ENCODE measurements at places on chromosomes 2 and 18. TPM values are rescaled to one million over a fixed set of nuclear protein-coding genes. Genes with fewer than 3 reads are reported as not detected.

DNA sequence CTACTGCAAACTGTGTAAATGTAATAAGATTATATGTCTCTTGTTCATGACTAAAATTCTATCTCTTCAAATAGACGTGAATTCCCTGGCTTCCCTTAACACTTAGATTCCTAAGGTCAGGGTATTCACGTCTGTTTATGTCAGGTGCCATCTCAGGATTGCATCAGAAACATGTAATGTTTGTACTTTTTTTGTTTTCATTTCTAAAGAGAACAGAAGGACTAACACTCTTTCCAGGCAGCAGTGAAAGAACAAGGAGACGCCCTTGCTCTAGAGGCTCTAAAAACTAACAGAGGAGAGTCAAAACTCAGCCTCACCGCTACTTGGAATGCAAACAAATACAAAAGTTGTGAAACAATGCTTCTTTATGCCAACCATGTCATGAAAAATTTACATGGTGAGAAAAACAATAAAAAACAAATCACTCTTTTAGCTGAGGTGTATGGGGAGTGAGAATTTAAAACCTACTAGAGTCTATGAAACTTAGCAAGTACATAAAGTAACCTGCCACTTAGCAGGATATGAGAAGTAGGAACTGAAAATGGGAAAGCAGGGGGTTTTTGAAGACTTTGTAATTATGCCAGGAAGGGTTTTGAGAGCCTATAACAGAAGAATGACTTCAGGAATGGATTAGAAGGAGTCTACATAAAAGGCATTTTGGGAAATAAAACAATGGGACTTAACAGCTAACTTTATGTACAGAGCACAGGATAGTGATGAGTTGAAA is 522.7 kb downstream of the THSD7B start:
- DNase-seq = no peak

GRCh38 chr2:7830616-7831015 is 851.2 kb upstream of the ID2 start:
- DNase-seq = no peak

- peak; percentile 80 for DNase-seq
These were observed 61.1 kb downstream of the MEIS1 start for GRCh38 chr2:66495788-66496640.

DNA sequence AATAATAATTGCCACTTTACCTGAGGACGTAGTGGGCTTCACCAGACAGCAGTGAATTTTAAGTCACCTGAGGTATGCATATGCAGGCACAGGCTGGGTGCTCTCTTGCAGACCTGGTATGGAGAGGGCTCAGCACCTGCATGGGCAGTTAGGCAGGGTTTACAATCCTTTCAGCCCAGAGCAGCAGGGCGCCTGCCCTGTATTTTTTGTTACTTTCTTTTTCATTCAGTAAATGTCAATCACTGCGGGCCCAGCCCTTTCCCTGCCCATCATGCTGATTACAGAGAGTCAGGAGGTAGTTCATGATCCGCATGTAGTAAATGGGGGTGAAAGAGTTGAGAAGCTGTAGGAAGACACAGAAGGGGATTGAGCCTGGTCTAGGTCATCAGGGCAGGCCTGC is 147.0 kb upstream of the ALPP start:
- DNase-seq = no peak

- no peak for DNase-seq
These were observed 6.5 kb downstream of the TANK start for GRCh38 chr2:161166538-161167409.

DNA sequence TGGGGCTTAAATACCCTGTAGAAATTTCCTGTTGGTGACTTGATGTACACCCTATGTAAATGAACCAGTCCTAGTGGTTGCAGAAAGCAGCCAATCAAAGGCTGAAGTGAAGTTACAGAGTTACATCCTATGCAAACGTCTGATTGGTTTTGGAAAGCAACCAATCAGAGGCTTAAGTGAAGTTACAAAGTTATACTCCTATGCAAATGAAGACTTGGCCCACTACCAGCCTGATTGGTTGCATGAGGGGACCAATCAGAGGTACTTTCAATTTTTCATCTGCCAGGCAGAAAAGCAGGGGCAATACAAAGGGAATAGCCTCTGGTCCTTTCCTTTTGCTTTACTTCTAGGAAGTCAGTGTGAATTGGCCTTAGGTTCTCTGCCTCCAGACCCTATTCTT is 13.6 kb upstream of the ZNF397 start:
- DNase-seq = no peak

GRCh38 chr2:98607104-98607503 is 1.2 kb downstream of the COA5 start:
- no peak for DNase-seq

- no peak for DNase-seq
These were observed 95.2 kb upstream of the SCG2 start for GRCh38 chr2:223697316-223697891.

GRCh38 chr2:179479947-179480346 is 215.3 kb upstream of the SESTD1 start:
- no peak for DNase-seq

DNA sequence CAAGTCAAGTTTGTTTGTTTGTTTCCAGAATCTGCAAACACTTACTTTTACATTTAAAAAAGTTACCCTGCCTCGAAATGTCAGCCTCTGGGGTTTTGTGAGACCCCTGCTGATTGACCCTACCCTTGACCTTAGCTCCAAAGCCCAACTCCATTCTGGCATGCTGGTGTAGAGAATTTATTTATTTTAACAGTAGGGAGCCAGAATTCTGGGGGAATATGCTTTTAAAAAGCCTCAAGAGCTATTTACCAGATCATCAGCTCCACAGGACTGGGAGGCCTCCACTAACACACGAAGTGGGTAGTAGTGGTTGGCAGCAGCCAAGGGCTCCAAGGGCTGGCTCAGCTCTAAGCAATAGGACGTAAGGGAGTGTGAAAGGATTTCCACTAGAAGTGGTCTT is 23.2 kb upstream of the GREB1L start:
- DNase-seq = no peak

DNA sequence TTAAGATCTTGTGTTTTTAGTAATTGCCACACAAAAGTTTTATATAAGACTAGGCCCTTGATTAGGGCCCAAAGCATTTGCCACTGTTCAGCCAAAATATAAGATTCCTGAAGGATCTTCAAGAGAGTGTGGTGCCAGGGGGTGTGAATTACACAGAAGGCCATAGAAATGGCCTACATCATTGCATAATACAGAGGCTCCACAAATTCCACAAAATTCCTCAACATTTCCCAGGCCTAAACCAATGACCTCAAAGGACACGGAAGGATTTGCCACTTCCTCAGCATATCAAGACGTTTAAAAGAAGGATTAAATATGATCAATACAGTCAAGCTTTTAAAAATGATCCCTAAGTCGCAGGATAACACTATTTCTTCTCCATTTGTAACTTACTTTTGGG is 24.1 kb downstream of the COL6A3 start:
- DNase-seq = no peak

DNA sequence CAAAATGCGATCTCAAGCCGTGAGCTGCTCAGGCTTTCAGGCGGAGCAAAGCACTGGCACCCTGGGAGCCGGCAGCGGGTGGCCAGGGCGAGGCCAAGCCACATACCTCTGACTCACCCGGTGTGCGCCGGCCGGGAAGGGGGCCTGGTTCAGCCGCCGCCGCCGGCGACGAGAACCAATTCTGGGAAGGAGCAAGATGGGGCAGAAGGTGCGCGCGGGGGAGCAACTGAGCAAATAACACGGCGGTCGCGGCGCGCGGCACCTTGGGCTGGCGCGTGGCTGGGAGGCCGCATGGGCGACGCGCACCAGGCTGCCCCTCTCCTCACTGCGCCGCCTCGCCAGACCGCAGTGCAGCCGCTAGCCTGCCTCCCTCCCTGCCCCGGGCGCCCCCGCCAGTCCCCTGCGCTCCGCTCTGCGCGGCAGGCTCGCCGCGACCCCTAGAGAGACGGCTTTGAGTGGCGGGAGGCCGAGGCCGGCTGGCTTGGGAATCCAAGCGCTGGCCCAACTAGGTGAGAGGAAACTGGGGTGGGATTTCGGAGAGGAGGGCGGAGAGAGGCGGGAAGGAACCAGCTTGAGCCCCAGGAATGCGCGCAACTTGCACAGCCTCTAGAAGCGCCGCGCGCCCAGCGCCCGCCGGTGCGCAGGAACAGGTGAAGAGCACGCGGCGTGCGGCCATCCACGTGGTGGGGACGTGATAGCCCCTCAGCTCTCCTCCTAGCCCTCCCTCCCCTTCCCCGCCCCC is 3.2 kb downstream of the NRP2 start:
- no peak for DNase-seq

GRCh38 chr2:207167099-207167923 is 1.6 kb upstream of the KLF7 start:
- no peak for DNase-seq

- DNase-seq = no peak
These were observed 19.5 kb downstream of the ARHGAP15 start for GRCh38 chr2:143148757-143149156.

Gene IKZF2
- 27.8 TPM for total RNA-seq

Gene LBH
- total RNA-seq = 33.3 TPM

Gene INPP5D
- total RNA-seq = 18.8 TPM

Gene HAUS1
- total RNA-seq = 26.9 TPM

Gene GDF7
- 3.3 TPM for total RNA-seq

Gene ADD2
- 0.32 TPM for total RNA-seq

Gene IL36G
- total RNA-seq = not detected

Gene ERFE
- total RNA-seq = not detected

Measured in prostate gland (tissue), 2 donors.